ENCODE measurements at places on chromosomes 12 and 14.

DNA sequence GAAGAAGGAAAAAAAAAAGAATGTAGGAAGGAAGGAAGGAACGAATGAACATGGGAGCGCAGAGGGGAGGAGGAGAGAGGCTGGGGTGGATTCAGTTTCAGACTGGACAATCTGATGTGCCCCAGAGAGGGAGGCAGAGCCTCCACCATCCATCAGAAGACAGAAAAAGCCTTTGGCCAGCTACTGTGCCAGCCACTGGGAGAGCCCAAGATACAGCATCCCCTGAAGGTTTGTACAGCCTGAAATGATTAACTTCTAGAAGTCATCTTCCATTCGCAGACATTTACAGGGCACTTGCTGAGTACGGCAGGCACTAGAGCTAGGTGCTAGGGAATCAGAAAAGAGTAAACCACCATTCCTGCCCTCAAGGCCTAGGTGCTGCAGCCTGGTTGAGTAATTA lies 9.0 kb downstream of the PLEKHG6 start:
- DNase-seq = no peak
- no peak overlapping the region for H3K27ac ChIP-seq
- H3K4me1 ChIP-seq = peaks cover 29% of the 10 kb centered on the region
- H3K4me3 ChIP-seq = no peak overlapping the region
- no peaks in the 10 kb centered on the region for H3K36me3 ChIP-seq
- H3K27me3 ChIP-seq = no peaks in the 10 kb centered on the region

DNA sequence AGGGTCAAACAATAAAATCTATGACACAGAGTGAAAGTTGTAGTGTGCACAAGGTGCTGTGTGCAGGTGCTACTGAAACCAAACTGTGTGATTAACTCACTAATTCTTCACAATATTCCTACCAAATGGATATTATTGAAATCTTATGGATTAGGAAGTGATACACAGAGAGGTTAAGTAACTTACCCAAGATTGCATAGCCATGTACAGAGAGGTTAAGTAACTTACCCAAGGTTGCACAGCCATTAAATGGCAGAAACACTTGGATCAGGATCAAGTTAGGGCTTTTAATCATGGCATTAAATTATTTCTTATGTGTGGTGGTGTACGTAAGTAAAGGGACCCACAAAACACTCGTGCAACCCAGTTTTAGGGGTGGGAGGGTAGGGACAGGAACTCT lies 771.4 kb downstream of the AACS start:
- H3K4me3 ChIP-seq = no peak overlapping the region
- no peak for DNase-seq
- H3K27me3 ChIP-seq = no peaks in the 10 kb centered on the region
- H3K4me1 ChIP-seq = no peaks in the 10 kb centered on the region
- H3K27ac ChIP-seq = no peak overlapping the region

DNA sequence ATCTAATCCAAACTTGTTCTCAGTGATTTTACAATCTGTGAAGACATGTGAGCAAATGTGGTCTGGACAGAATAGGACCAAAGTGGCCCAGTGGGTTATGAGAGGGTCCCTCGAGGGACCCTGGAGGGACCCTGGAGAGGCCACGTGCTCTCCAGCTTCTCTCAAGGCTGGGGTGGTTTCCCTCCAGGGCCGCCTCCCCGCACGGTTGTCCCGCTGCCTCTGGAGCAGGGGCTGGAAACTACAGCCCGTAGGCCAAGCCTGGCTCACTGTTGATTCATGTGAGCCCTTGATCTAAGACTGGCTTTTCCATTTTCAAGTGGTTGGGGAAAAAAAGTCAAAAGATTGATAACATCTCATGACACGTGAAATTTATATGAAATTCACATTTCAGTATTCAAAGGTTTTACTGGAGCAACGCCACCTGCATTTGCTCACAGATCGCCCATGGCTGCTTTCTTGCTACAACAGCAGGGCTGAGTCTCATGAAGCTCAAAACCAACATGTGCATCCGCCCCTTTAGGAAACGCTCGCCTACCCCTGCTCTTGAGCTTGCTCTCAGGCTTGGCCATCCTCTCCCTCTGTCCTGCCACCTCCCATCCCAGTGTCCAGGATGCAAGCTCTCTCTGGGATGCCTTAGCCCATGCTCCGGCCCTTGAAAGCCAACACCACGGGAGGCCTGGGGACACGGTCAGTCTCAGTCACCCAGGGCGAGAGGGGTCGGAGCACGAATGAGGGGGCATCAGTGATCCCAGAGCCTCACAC lies 12.1 kb upstream of the LRTM2 start:
- H3K27ac ChIP-seq = no peak overlapping the region
- no peak for DNase-seq
- H3K4me3 ChIP-seq = no peak overlapping the region
- H3K36me3 ChIP-seq = no peaks in the 10 kb centered on the region

DNA sequence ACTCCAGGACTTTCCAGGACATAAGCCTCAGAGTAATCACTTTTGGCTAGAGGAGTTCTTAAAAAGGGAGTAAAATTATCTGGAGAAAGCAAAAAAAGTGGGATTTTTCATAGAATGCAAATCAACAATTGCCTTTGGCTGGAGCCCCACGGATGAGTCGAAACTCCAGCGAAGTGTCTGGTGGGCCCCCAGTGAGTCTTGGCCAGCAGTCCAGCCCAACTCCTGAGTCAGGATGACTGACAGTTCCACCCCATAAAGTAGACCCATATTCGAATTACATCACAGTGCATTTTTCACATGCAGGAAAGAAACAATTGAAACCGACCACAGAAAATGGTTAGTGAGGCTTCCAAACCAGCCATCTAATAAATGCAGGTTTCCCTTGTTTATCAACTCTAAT lies 265.7 kb downstream of the BCL11B start:
- DNase-seq = no peak
- no peaks in the 10 kb centered on the region for H3K27me3 ChIP-seq
- no peak overlapping the region for H3K27ac ChIP-seq
- no peak overlapping the region for H3K4me3 ChIP-seq
- no peaks in the 10 kb centered on the region for H3K36me3 ChIP-seq

GRCh38 chr12:50053583-50053982 lies 3.8 kb upstream of the ASIC1 start:
- no peak overlapping the region for H3K4me3 ChIP-seq
- no peaks in the 10 kb centered on the region for H3K36me3 ChIP-seq

Measured in CD4-positive, alpha-beta memory T cell (primary cell).